Stimulated activated CD4-positive, alpha-beta T cell treated with anti-CD3 and anti-CD28 coated beads, Interleukin-2, amount 100 ng/mL, for 4 hours (primary cell): ENCODE measurements at places on chromosomes 4 and X.

- no peak for DNase-seq
These were observed 113.7 kb downstream of the SHROOM3 start for GRCh38 chr4:76548704-76549103.

DNA sequence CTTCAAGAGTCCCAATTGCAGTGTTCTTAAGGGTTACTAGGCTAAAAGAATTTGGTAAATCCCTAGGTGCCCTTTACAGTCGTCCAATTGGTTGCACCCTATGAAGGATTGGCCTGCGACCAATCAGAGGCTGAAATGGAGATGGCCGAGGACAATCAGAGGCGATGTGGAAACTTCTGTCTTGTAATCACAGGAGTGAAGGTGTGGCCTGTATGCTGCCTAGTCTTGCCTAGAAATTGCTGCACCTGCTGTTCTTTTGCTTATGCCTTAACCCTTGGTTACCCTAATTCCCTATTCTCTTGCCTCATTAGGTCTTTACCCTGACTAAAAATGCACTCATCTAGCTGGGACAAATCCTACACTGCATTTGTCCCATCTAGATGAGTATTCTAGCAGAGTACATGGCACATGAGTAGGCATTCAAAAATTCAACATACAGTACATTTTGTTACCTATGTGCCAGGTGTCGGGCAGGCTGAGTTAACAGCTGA lies 1.0 kb upstream of the DCK start:
- DNase-seq = no peak

GRCh38 chrX:54173791-54174190 lies 9.3 kb downstream of the FAM120C start:
- no peak for DNase-seq

- no peak for DNase-seq
These were observed 40.6 kb upstream of the NAP1L5 start for GRCh38 chr4:88738180-88738579.

DNA sequence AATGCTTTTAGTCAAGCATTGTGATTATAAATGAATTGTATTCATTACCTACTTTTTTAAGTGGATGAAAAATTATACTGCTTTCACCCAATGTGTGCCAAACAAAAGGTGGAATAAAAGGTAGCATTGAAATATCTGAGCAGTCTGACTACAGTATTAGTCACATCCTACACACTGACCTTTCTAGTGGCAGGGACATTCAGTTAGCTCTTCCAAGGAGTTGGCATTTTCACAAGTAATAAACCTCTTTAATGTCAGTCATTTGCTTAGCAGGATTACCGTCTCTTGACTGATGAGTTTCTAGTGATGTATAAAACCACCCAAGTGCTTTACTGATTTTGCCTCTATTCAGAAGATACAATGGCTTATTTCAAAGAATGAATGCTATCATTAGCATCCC lies 687.9 kb downstream of the ARAP2 start:
- DNase-seq = no peak

GRCh38 chr4:144905286-144905685 lies 192.7 kb downstream of the ANAPC10 start:
- no peak for DNase-seq

- DNase-seq = no peak
These were observed 873.8 kb downstream of the GLUD2 start for GRCh38 chrX:121921258-121921657.

DNA sequence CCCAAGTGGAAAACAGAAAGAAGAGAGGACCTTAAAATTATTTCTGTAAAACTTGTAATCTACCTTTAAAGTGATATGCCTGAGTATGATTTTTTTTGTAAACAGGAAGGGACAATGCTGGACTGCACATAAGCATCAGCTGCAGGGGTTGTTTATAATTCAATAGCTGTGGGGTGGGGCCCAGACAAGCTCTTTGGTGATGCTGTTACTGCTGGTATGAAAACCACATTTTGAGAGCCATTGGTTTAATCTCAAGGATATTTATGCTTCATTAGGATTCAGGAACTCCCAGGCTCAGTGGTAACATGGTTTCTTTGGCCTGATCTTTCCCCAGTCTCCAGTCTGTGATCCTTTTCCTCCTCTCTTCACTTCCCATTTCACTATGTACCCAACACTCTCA lies 34.3 kb upstream of the GRPR start:
- no peak for DNase-seq

GRCh38 chr4:159006202-159006601 lies 96.7 kb upstream of the RAPGEF2 start:
- DNase-seq = no peak

DNA sequence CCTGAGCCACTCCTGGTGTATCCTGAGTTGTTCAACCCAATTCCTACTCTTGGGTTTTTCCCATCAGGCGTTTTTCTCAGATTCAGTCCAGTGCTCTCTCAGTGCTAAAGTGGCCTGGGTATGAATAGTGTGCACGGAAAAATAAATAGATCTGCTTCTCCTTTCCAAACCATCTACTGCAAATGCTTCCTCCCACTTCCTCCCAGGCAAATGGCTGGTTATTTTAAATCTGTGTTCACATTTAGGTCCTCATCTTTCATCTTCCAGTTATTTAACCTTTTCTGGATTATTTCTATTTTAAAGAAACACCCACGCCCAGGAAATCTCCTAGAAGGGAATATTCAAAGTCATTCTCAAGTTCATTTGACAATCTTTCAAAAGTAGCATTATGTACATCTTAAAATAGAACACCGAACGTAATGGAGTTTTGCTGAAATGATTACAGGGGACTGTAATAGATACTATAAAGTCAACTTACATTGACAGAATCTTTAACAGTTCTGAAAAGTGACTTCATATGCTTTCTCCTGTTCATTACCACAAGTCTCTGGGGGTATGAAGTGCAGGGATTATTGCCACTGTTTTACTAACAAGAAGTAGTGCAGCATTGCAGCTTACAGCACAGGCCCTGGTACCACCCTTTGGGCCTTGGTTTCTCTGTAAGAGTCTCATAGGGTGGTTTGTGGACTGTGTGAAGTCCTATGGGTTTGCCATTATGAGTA lies 66.3 kb downstream of the MED28 start:
- DNase-seq = no peak

- no peak for DNase-seq
These were observed 1268.6 kb downstream of the RAPGEF2 start for GRCh38 chr4:160371446-160371845.

DNA sequence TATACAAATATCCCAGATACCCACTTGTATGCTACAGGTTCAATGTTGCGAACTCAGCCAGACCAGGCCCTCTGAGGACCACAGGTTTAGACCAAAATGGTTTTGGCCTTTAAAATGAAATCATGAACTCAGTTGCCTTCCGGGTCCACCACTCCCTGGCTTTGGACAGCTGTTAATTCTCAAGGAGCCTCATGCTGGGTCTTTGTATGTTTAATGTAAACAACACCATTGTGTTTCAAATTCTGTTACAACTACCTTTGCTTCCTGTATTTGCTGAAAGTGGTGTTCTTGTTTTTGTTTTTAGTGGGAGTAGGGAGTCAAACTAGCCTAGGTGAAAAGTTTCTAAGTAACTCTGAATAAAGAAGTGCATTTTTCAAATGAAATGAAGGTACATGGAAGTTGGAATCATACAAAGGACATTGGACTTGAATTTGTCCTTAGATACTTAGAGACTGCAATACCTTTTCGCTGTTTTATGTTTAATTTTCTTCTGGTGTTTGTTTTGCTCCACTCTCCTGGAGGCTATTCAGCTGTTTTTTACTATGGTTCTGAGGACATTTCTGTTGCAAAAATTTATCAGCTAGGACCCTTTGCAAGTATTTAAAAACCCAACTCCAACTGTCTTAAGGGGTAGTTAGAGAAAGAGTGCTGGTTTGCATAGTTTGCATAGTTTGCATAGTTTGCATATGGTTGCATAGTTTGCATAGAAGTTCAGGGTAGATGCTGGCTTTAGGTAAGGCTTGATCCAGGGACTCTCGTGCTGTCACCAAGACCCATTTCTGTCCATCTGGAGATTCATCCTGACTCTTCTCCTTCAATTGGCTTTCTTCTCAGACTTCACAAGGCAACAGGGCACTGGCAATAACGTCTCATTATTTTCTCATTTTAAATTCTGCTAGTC lies 70.1 kb downstream of the MID1IP1 start:
- no peak for DNase-seq

DNA sequence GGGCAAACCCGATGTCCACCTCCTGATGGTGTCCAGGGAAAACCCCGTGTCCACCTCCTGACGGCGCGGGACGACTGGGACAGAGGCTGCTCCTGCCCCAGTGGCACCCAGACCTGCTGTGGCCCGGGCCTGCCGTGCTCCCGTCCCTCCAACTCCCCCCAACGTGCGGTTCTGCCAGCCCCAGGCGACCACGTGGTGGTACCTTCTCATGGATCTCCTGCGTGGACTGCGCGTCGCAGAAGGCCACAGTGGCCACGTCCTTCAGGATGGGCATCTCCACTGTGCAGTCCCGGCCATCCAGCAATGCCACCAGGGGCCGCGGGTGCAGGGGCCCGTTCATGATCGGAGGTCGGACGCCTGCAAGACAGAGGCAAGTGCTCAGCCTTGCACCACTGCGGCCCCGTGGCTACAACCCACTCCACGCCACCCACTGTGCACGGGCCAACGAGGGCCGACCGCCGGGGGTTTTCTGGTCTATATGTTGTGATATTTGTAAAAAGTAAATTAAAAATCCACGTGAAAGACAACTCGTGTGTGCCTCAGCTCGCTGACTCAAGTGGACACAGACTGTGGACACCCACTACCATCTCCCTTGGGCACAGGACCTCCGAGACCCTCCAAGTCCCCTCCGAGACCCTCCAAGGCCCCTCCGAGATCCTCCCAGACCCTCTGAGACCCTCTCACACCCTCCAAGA lies 10.8 kb downstream of the CTBP1 start:
- no peak for DNase-seq

- DNase-seq = no peak
These were observed 83.8 kb upstream of the BOD1L1 start for GRCh38 chr4:13711233-13711785.

- peak; percentile 44 for DNase-seq
These were observed 545 bp downstream of the ABCE1 start for GRCh38 chr4:145098675-145099037.

DNA sequence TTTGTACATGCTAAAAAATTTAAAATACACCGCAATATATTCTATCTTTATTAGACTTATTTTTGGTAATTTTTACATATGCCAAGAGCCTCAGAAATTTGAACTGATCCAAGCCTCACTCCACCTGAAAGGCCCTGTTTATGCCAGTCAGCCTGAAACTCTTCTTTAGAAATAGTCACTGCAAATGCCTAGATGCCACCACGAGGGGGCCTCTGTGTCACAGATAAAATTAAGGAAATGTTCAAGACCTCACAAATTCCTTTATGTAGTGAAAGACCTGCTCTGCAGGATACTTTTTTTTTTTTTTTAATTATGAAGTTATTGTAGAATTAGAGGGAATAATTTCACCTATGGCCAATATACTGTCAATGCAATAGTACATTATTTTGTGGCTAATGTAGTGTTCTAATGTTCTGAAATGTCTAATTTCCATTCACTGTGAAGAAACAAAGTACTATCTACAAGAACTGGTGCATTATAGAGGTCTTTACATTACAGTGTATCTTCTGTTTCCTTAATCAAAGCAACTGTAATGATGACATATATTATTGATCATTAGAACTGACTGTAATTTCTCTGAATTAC lies 69.8 kb downstream of the DTHD1 start:
- DNase-seq = peak; percentile 65

- DNase-seq = peak; percentile 18
These were observed 253.5 kb upstream of the GATB start for GRCh38 chr4:152014280-152014679.

GRCh38 chrX:118495061-118495921 lies at the start of gene DOCK11:
DOCK11 (plus strand) TSS chrX:118495815; CDS start chrX:118495972, 157 bp downstream.
- DNase-seq = peak; percentile 76

- peak; percentile 80 for DNase-seq
These were observed at the start of gene TIMP1 for GRCh38 chrX:47581731-47582647. TIMP1 (plus strand) TSS chrX:47582436; CDS start chrX:47583416, 980 bp downstream.

- DNase-seq = no peak
These were observed 277.9 kb downstream of the ADGRA3 start for GRCh38 chr4:22237846-22238494.

GRCh38 chr4:162506253-162506652 lies 342.5 kb upstream of the FSTL5 start:
- DNase-seq = no peak

DNA sequence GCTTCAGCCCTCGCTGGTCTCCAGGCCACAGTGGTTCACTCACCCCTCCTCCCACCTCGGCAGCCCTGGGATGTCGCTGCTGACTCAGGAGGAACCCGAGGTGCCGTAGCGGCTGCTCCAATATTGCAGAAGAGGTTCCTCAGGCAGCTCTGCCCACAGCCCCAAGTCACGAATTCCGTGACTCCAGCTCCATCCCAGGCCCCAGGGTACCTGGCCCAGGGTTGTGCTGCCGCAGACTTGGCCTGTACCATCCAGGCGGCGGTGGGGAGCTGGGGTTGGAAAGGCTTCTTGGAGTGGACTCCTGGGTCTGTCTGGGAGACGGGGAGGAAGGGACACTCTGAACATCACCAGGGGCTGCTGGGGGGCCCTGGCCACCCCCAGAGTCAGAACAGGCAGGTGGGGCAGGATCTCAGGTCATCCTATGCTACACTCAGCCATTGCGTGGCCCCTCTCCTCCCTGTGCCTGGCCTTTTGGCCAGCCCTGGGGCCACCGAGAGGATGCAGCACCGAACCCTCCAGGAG lies 728 bp upstream of the HGFAC start:
- DNase-seq = no peak

DNA sequence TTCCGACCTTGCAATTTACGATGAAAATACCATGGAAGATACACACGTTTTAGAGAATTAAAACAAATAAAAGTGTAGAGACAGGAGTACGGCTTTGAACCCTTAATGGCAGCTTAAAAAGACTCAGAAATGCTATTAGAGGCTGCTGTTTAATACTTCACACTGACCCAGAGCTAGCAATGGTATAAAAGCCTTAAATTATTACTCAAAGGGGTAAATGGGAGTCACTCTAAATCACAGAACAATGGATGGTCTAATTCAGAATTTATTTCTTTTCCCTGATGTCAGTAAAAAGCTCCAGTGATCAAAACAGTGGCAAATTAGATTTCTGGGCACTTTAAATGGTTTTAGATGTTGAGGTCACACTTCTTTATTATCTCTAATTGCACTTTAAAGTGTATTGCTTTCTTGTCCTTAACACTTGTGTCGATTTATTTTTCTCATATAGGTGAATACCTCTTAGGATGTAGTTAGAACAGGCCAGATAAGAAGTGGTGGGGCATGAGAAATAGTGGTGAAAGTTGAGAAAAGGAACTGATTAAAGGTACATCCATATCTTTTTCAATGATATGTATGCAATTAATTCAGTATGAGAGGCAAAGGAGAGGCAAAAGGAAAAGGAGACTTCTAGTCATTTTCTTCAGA lies 252.4 kb upstream of the ANKRD50 start:
- no peak for DNase-seq

GRCh38 chr4:155546451-155546850 lies 120.2 kb upstream of the GUCY1A1 start:
- no peak for DNase-seq

GRCh38 chr4:10706236-10706635 lies 21.7 kb upstream of the CLNK start:
- no peak for DNase-seq
